HCEC 1CT (cell line): ENCODE measurements at places on chromosomes 1 and 21.

DNA sequence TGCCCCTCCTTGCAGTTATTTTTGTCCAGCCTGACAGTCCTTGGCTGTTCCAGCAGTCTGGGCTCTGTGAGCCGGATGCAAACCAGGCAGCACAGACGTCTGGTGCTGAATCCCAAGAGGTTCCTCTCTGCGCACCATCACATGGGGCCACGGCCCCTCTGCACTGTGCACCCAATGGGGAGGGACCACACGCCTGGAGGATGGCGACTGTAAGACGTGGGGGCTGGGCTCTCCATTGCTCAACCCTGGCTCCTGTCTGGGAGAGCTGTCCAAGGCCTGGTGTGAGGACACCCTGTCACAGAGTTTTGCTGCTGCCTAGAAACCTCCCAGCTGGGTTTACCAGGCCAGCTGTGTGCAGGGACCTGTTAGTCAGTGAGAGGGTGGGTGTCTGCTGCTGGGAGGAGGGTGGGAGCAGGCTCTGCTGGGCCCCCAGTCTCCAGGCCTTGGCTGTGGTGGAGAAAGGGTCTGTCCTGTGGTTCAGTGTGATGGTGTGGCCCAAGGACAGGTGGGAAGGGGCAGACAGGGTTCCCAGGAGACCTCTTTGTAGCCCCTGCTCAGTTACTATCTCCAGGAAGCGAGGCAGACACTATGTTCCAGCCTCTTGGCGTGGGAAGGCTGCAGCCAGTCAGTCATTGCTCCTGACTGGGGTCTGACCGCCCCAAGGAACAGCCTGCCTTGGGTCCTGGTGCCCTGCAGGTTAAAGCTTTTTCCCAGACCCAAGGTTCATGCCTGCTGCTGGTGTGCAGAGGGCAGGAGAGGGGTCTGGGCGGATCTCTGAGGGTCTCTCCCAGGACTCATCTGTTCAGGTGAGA is 13.8 kb downstream of the HEYL start:
- peak; percentile 17 for DNase-seq

DNA sequence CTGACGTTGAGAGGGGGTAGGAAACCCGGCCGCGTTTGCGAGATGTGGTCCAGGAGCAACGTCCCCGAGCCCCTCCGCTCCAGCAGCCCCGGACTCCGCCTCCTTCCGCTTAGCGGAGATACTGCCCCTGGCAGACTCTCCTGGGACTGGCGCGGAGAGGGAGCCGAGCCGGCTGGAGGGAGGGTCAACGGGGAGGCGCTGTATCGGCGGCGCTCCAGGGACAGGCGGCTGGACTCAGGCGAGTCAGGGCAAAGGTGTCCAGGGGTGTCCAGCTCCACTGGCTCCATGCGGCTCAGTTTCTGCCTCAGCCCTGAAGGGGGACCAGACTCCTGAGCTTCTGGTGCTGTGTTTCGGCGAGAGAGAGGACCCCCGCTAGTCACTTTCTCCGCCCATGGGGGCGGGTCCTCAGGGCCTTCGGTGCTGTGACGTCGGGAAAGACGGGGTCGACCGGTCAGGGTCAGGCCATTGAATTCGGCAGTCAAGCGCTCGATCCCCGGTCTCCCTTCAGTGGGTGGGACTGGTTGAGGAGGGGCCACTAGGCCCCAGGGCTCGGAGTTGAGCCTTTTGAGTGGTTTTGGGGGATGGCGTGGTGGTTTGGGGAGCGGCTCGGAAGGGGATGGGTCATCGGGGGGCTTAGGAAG is 2.8 kb upstream of the LIX1L start:
- peak; percentile 39 for DNase-seq

DNA sequence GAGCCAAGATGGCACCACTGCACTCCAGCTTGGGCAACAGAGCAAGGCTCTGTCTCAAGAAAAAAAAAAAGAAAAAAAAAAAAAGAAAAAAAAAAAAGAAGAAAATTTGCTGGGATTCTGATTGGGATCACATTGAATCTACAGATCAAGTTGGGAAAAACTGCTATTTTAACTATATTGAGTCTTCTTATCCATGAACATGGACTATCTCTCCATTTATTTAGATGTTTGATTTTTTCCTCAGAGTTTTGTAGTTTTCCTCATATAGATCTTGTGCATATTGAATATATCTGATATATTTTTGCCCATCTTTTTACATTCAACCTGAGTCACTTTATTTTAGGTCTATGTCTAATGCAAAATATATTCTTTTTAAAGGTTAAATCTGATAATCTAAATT is 58.3 kb upstream of the B3GALNT2 start:
- no peak for DNase-seq

- no peak for DNase-seq
These were observed 11.3 kb downstream of the TMEM63A start for GRCh38 chr1:225870911-225871310.

GRCh38 chr1:215022741-215023141 is 59.8 kb upstream of the KCNK2 start:
- DNase-seq, result peak; percentile 77

- no peak for DNase-seq
These were observed 23.0 kb downstream of the IRF2BP2 start for GRCh38 chr1:234586892-234587485.

- DNase-seq, result no peak
These were observed 187.5 kb downstream of the LMX1A start for GRCh38 chr1:165169028-165169427.

- no peak for DNase-seq
These were observed 73.7 kb downstream of the TOR3A start for GRCh38 chr1:179155615-179156014.

- peak; percentile 70 for DNase-seq
These were observed 216.0 kb downstream of the DYRK1A start for GRCh38 chr21:37582590-37582989.

GRCh38 chr1:55623311-55623710 is 408.1 kb upstream of the USP24 start:
- DNase-seq, result no peak

GRCh38 chr1:66283622-66284041 is 250.3 kb upstream of the SGIP1 start:
- no peak for DNase-seq

DNA sequence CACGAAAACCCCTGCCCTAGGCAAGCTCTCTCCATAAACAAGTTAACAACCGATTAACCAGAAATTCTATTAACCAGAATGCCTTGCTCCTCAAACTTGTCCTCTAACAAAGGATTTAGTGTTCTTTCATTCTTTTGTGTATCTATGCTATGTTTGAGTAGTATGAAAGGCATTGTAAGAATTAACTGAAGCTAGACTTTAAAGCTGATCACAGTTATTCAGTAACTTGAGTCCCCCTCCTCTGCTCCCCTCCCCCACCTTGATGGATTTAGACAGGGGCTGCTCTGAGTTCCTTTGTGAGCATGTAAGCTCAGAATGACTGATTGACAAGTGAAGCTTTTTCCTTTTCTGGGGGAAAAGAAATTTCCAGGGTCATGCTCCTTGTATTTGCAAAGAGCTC is 257.6 kb downstream of the TTLL7 start:
- no peak for DNase-seq

DNA sequence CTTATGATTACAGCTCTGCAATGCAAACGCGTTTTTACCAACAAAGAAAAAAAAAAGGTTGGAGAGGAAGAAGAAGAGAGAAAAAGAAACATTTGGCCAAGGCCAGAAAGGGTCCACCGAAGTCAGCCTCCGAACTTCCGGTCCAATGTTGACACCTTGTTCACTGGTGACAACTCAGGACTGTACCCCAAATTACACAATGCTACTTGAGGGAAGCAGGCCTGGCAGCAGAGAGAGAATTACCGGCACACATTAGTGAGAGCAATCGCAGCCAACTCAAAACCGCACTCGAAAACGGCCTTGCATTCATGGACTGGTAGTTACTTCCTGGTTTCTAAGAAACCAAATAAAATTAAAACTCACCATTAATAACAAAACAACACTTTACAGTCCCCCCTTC is 652.5 kb downstream of the KIF26B start:
- DNase-seq, result no peak

- DNase-seq, result no peak
These were observed 30.9 kb downstream of the WNT3A start for GRCh38 chr1:228037401-228038386.

DNA sequence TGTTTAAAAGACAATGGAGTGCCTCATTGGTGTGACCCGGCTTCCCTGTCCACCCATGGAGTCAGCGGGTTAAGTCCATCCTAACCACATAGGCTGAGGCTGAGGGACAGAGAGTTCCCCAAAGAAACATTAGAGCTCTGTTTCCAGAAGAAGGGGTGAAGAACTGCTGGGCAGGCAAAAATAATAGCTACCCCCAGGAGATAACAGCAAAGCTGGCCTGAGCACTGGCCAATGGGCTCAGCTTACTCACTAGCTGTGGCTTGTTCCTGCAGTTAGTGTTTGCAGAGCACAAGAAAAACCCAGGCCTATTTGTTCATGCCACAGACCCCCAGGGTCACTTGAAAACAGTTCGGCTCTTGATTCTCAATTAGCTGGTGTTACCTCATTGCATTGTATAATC is 311.2 kb downstream of the NFIA start:
- DNase-seq, result no peak

GRCh38 chr21:45993210-45994085 is 11.9 kb downstream of the COL6A1 start:
- no peak for DNase-seq

GRCh38 chr21:45835301-45836267 is 146.0 kb upstream of the COL6A1 start:
- no peak for DNase-seq
